ENCODE measurements at places on chromosomes 1 and 21.

DNA sequence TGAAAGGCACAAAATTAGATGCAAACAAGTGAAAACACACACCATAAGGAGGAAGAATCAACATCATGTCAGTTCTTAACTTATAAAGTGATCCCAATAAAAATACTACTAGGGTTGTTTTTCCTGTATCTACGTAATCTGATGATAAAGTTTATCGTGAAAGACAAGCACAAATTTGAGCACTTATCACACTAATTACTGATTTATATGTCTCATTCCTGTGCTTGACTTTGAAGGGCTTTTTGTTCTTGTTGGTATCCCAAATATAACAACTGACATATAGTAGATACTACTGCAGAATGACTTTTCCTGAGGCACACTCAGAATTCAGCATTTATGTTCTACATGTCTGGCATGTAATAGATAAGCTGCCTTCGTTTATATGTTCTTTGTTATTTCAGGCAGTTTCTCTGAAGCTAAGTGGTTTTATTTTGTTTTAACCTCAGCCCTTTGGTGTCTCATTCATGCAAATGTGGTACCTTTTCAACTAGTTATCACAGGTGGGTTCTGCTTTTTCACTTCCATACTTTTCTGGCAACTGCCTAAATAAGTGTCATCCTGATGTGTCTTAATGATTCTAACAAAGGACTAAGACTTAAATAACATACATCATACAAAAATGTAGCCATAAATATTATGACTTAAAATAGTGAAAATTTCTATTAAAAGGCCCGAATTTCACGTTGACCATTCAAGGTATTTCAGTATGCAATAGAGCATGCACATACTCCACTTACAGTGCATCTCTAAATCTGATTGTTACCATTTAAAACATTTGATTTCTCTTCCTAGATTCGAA is 73.2 kb downstream of the LRRC8C start:
- DNase-seq: no peak

DNA sequence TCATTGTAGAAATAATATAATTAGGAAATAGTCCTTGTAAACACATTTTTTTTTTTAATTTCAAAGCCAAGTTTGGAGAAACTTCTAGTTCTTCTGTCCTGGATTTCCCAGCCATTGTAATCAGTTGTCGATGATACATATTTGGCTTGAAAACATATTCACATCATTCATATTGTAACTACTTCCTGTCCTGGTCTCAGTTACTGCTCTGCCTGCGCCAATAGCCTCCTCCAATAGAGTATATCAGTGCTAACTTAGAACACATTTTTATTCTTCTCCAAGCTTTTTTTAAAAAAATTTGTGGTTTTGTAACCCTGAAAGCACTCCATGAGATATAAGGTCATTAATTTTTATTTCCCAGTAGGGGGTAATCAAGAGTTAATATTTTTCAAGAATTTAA is 46.1 kb upstream of the FMO2 start:
- no peak for DNase-seq

- DNase-seq: no peak
These were observed 12.3 kb downstream of the COLGALT2 start for GRCh38 chr1:184025242-184025675.

GRCh38 chr1:27257155-27257554 is 22.7 kb downstream of the WDTC1 start:
- no peak for DNase-seq

DNA sequence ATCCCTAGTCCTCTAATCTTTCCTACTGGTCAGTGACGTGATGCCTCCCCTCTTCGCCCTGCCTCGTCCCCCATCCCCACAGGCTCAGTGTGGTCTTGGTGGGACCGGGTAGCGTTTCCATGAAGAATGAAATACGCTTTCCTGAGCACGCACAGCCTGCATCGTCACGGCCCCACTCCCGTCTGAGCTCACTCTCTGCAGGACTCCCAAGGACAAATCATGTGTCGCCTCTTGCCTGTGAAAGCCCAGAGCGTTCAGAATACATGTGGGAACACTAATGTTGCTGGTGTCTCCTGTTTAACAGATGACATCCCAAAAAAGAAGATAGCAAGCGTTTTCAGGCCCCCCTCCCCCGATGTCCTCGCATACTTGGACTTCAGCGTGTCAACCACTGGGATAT is 49.2 kb downstream of the S100B start:
- no peak for DNase-seq

- no peak for DNase-seq
These were observed 61.2 kb downstream of the DISP3 start for GRCh38 chr1:11539850-11540772.

DNA sequence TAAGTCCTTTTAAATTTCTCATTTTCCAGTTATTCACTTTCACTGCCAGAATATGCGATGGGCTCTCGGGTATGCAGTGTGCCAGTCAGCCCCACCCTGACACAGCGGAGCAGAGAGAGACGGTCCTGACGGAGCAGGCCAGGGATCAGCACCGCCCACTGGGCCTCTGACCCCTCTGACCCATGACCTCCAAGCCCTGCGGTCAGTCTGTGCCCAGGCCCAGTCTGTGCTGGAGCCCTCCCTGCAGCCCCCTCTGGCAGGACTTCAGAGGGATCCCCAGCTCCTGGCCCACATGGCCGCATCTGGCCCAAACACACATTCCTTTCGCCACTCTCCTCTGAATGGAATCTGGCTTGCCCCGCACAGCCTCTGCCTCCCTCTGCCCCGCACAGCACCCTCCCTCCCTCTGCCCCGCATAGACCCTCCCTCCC is 43.4 kb upstream of the COL6A2 start:
- no peak for DNase-seq
